ENCODE measurements at places on chromosomes 7 and 10.

- peak; percentile 79 for DNase-seq
Measured at GRCh38 chr7:44473295-44473694, 17.2 kb downstream of the NUDCD3 start.

DNA sequence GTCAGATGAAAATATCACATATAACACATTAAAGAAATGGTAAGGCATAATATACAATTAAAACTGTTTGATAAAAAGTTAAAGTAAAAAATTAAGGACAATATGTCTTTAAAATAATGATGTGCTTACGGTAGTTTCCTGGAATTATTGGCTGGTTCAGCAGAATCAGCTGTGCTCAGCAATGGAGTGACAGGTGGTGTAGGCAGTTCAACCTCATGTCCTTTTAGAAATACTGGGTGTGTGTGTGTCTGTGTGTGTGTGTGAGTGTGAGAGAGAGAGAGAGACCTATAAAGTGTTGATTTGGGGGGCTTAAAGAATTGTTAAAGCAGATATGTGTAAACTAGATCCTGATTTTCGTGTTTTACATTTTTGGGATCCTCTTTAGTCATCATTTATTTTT is 141.2 kb downstream of the ADAM22 start:
- DNase-seq, result no peak

DNA sequence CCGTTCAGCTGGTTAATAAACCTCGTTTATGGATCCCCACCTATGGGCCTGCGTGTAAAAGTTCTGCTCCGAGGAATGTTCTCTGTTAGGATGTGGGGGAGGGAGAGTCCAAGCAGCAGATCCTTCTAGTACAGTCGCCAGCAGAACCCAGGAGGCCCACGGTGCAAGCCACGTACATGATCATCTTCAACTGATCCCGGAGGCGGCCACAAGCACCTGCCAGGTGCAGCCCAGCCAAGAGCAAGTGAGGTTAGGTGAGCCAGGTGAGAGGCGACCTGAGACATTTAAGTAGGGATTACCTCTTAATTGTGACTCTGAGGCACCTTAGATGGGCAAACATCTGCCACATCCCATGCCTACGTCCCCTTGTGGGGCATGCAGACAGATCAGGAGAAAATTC is 18.0 kb upstream of the FGFR2 start:
- DNase-seq, result no peak

GRCh38 chr10:6562221-6562620 is 17.9 kb downstream of the PRKCQ start:
- no peak for DNase-seq

DNA sequence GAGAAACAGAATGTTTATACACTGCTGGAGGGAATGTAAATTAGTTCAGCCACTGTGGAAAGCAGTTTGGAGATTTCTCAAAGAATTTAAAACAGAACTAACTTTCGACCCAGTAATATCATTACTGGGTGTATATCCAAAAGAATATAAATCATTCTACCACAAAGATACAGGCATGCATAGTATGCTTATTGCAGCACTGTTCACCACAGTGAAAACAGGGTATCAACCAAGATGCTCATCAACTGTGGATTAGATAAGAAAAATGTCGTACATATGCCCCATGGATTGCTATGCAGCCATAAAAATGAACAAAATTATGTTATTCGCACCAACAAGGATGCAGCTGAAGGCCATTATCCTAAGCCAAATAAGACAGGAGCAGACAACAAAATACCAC is 343.1 kb upstream of the KCND2 start:
- DNase-seq, result no peak

DNA sequence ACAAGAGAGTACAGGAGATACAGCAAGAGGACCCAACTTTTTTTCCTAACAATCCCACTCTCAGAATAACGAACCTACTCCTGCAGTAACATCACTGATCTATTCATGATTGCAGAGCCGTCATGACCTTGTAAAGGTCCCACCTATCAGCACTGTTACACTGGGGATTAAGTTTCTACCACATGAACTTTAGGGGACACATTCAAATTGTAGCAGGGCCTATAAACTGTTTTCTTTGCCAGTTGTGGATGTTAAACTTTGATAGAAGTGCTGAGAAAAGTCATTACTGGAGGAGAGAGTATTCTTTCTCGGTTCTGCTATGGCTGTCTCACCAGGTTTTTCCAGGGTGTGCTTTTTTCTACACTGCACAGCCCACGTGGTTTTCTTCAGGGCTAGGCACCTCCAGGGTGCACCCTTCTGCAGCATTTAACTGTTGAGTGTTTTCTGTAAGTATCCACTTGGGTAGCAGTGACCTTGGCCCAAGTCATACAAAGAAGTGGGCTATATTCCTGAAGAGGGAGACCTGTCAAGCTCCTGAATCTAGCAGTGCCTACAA is 131.6 kb upstream of the AHR start:
- DNase-seq, result no peak

DNA sequence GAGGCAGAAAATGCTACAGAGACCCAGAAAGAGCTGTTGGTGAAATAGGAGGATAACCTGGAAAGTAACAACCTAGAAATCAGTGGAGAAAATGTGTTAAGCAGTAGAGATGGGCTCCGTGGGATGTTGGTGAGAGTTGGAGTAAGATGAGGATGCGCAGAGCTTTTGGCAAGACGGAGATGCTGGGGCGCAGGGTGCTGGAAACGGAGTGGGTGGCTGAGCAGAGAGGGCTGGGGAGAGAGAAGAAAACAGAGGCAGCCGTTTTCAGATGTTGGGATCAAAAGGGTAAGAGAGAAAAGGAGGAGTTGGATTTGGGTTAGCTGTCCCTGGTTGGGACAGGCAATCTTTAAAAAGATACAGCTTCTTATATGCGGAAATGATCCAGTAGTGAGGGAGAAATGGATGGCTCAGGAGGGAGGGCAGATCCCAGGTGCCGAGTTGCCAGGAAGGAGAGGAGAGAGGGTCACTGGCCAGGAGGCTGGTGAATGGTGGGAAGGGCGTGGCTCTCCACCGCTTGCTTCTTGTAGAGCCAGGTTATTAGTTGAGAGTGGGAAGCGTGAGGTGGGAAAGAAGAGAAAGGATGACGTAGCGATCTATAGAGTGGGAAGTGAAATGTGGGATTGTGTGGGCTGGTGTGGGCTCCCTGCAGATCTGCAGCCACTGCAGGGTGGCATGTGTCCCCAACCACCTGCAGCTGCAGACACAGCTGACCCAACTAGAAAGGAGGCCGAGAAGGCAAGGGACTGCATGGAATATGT is 182.2 kb upstream of the SVIL start:
- no peak for DNase-seq

- no peak for DNase-seq
Measured at GRCh38 chr10:35372329-35372728, 36.0 kb downstream of the CCNY start.

- DNase-seq, result peak; percentile 42
Measured at GRCh38 chr10:31582365-31583052, 263.5 kb downstream of the ZEB1 start.

- no peak for DNase-seq
Measured at GRCh38 chr10:70898687-70899086, 10.3 kb upstream of the PCBD1 start.

- DNase-seq, result peak; percentile 48
Measured at GRCh38 chr7:27947586-27948278, 207.8 kb downstream of the TAX1BP1 start.

GRCh38 chr7:44491229-44491628 is 771 bp upstream of the NUDCD3 start:
- no peak for DNase-seq

GRCh38 chr7:27095897-27096767 is at the start of gene HOXA1:
Gene HOXA1, minus strand, starts transcription at chr7:27096000. Its CDS starts 88 bp downstream, at chr7:27095912.
- DNase-seq, result peak; percentile 14

DNA sequence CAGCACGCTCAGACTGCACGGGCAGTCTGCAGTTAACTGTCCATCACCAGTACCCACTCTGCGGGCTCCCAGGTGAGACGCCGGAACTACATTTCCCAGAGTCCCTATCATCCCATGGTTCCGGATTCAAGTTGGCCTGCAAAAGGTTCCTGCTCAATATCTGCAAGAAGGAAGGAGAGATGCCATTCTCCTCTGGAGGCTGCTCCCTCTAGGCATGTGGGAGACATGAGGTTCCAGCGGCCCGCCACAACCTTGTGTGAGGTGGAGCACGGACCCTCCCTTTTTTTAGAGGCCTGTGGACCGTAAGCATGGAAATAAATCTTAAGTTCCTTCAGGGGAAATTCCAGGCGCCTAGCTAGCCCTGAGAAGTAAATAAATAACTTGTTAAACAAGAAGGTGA is 29.7 kb downstream of the NUP42 start:
- no peak for DNase-seq

GRCh38 chr7:101935521-101936141 is 118.2 kb downstream of the CUX1 start:
- DNase-seq, result no peak

DNA sequence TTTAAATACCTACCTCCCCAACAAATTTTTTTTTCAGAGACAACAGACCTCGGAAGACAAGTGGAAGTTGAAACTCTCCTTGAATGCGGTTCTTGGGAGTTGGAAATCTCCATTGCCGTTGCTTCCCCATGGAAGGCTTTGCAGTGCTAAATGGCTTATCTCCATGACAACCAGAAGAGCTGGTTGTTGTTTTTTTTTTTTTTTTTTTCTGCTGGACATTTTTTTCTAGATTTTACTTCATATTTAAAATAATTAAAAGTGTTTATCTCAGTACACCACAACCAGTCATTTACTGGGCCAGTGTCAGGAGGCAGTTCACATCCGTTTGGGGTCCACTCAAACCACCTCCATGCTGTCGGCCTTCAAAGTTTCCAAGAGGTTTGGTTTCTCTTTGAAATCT is 348.5 kb upstream of the PRKCQ start:
- DNase-seq, result no peak

DNA sequence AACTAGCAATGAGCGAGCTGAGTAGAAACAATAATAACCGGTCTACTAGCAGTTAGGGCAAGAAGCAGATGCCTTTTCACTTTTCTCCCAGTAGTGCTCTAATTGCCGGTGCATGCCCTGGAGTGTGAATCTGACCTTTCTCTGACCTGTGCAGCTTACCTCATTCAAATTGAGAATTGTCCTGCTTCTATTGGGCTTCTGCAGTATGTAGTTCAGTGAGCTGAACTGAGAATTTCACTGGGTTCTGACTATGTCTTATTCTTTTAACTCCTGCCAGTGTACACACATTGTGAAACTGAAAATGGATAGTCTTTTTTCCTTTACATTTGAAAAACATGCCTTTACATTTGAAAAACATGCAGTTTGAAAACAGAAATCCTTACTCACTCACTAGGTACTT is 157.9 kb upstream of the GRM3 start:
- DNase-seq, result no peak

- DNase-seq, result no peak
Measured at GRCh38 chr10:102358712-102359382, 36.7 kb upstream of the NFKB2 start.

DNA sequence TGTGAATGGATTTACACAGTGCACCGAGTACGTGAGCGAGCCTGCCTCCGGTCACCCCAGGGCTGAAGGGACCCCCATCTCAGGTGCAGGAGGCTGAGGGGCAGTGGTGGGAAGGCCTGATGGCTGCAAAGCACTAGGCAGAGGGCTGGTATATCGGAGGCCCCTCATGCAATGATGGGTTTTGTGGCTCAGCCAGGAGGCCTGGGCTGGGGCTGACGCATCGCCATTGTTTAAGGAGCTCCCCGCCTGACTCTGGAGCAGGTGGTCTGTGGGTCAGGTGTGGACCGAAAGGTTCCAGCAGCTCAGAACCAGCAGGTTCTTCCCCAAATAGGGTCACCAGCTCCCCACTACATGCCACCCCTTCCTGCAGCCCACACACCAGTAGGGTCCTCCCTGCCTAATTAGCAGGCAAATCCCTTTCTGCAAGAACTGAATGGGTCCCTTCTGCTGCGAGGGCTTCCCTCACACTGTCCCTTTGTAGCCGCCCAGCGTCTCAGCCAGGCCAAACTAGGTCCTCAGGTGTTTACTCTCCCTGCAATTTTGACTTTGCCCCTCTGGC is 33.0 kb downstream of the OAT start:
- no peak for DNase-seq

DNA sequence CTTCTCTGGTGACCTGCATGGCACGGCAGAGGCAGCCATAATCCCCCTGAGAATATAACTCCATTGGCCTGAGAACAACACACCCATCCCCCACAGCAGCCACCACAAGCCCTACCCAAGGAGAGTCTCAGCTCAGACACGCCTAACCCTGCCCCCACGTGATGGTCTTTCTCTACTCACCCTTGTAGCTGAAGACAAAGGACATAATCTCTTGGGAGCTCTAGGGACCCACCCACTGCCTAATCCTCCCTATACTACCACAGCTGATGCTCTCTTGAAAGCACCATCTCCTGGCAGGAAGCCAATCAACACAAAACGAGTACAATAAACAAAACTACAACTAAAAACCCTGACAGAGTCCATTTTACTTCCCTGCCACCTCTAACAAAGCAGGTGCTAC is 30.7 kb upstream of the HPSE2 start:
- no peak for DNase-seq

- DNase-seq, result no peak
Measured at GRCh38 chr7:15863951-15864625, 177.6 kb upstream of the MEOX2 start.

- DNase-seq, result peak; percentile 41
Measured at GRCh38 chr10:86594535-86594934, 59.8 kb upstream of the OPN4 start.

DNA sequence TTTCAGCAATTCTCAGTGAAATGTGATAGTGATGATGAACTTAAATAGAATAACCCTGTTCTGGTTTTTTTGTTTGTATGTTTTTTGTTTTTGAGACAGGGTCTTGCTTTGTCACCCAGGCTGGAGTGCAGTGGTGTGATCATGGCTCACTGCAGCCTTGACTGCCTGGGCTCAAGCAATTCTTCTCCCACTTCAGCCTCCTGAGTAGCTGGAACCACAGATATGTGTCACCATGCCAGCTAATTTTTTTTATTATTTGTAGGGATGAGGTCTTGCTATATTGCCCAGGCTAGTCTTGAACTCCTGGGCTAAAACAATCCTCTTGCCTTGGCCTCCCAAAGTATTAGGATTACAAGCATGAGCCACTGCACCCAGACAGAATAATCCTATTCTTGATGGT is 14.3 kb upstream of the COL17A1 start:
- DNase-seq, result peak; percentile 30

DNA sequence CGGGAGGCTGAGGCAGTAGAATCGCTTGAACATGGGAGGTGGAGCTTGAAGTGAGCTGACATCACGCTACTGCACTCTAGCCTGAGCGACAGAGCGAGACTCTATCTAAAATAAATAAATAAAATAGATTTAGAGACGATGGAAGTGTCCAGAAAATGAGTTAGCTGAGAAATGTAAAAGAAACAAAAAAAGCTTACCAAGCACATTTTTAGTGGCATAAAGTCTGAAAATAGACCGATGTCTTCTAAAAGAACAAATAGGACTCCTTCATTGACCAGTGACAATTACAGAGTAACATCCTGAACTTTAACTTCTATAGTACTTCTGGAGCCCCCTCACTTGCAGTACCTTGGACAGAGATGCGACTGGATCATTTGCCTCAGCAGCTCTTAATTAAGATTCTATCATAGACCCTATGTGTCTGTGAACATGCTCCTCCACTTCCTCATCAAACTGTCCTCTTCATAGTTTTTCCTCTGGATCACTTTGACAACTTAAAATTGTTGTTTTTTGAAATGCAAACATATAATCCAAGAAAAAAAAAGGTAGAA is 25.2 kb upstream of the SRPK2 start:
- no peak for DNase-seq
